ENCODE measurements at places on chromosomes 7 and 10.

GRCh38 chr7:26681819-26682418 lies 182.5 kb downstream of the SKAP2 start:
- peak; percentile 45 for DNase-seq

DNA sequence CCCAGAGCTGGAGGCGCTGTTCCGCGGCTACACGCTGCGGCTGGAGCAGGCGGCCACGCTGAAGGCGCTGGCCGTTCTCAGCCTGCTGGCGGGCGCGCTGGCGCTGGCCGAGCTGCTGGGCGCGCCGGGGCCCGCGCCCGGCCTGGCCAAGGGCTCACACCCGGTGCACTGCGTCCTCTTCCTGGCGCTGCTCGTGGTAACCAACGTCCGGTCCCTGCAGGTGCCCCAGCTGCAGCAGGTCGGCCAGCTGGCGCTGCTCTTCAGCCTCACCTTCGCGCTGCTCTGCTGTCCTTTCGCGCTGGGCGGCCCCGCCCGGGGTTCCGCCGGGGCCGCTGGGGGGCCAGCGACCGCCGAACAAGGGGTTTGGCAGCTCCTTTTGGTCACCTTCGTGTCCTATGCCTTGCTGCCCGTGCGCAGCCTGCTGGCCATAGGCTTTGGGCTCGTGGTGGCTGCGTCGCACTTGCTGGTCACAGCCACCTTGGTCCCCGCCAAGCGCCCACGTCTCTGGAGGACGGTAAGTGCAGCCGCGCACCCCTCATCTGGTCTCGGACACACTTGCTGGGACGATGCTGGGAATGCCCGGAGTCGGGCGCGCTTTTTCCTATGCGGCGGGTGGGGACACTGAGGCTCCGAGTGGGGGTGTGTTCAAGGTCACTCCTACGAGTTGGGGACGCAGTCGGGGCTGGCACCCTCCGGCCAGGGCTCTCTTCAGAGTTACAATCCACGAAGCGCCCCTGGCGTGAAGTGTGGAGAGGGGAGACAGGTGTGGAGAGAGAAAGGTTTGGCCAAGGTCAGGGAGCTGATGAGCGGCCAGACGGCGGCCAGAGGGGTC lies 717 bp downstream of the ADCY1 start:
- DNase-seq = no peak

DNA sequence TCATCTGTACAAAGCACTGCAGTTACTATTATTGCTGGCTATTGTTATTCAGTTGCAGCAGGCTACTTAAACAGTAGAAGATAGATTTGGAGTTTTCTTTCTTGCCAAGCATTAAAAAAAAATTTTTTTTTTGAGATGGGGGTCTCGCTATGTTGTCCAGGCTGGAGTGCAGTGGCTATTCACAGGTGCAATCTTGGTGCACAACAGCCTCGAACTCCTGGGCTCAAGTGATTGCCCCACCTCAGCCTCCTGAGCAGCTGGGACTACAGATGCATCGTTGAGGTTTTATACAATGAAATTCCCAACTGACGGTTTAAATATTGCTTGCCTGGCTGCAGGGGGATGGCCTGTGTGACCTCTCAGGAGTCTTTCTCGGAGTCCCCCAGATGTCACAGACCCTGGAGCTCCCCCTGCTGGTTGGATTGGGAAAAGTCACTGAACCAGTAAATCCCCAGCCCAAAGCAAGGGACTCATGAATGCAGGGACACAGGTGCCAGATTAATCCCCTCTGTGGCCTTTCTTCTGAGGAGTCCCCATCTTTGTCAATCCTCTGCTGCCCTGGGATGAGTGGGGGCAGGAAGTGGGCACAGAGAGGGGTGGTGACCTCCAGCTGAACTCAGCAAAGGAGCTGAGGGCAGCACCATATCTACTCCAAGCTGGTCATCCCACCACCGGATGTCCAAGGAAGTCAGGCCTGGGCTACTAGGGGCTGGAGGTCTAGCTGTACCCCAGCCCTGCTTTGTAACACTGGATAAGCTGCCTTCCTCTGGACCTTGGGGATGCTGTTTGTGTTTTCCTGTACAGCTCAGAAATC lies 149.6 kb downstream of the C10orf105 start:
- DNase-seq = peak; percentile 75

DNA sequence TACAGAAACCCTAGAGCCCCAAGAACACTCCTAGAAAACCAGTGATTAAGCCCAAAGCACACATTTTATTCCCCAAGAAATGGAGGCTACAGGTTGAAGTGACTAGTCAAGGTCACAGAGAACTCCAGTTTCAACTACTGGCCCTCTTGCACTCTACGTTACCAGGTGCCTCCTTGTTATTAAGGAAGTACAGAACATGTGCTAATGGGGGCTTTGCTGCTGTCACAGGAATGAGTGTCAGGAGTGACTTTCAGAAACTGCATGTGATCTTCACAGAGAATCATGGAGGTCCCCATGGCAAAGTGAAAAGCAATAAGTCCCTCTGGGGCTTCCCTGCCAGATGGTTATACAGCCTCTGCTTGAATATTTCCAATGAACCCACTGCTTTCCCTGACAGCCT lies 19.3 kb downstream of the JAZF1 start:
- peak; percentile 58 for DNase-seq

GRCh38 chr7:44273681-44274622 lies 51.4 kb downstream of the CAMK2B start:
- DNase-seq = no peak

- no peak for DNase-seq
Measured at GRCh38 chr7:36283181-36283580, 106.5 kb upstream of the ANLN start.

DNA sequence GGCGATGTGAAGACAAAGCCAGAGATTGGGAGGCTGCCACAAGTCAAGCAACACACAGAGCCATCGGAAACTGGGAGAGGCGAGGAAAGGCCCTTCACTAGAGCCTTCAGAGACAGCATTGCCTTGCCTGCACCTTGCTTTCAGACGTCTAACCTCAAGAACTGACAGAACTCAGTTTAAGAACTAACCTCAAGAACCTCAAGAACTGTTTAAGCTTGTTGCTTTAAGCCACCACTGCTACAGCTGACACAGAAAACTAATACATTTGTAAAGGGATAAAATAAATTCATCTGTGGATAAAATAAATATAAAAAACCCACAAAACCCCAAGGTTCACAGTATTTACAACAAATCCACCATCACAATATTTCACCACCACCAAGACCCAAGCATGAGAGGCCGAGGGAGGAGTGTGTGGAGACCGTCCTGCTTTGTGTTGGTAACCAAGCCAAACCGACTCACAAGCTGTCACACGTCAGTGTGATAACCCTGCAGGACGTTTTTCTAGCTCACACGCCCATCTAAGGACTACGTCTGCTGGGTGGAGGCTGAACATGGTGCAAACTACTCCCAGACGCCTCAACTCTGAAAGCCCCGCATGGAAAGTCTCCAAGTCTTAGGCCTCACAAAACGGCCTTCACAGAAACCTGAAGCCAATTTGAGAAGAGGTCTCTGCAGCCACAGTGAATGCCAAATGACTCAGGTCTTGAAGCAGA lies 116.8 kb downstream of the ABLIM1 start:
- peak; percentile 24 for DNase-seq

DNA sequence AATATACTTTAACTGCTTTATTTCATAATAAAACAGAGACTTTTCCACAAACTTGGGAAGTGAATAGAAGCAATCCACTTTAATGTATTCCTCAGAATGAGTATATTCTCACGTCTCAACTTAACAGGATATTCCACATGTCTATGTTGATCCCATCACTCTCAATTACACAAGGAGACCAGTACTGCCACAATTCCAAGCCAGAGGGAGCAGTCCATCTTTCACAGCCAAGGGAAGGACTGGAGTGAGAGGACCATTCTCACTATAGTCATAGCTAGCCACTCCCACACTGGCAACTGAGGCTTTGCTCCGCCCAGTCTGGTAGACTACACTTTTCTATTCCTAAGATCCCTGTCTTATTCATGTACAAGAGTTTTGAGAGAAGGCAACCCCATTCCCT lies 553.9 kb downstream of the CNTNAP2 start:
- DNase-seq = no peak

GRCh38 chr7:44224974-44225565 lies 24.3 kb downstream of the YKT6 start:
- no peak for DNase-seq

GRCh38 chr7:33477719-33478480 lies 348.5 kb downstream of the BBS9 start:
- DNase-seq = no peak

- DNase-seq = peak; percentile 81
Measured at GRCh38 chr10:73768881-73769280, 13.0 kb upstream of the CHCHD1 start.
